Stimulated activated CD4-positive, alpha-beta T cell treated with anti-CD3 and anti-CD28 coated beads, Interleukin-4, amount 100 ng/mL, for 1 hour (primary cell): ENCODE measurements at places on chromosomes 4 and X.

DNA sequence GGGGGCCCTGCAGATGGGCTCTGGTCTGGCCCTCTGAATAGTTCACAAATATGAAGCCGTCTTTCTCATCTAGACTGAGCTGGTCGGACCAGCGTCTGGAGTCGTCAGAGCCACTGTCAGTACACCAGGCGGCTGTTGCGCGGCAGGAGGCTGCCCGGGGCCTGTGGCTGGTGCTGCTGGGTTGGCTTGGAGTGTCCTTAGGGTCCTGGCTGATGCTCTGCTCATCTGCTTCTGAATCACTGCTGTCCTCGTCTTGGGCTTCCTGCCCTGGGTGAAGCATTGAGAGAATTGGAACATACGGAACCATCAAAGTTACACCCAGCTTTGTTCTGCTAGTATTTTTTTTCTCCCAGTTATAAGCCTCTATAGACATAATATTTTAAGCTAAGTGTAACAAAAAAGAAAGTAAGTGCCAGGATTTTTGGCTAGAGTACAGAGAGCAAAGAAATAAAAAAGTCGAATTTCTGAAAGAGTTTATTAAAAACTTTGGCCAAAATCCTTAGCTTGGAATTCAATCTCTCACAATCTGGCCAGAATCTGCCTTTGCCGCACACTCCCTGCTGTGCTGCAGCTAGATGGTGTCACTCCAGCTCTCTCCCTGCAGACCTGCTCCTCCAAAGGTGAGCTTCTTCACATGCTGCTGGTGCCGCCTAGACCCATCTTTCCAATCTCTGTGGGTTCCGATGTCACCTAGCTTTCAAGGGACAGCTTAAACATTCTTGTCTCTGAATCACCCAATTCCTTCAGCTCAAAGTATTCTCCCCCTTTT, 96.2 kb downstream of the CDS1 start:
- DNase-seq: no peak

- DNase-seq: no peak
These were observed 137.4 kb upstream of the STIM2 start for GRCh38 chr4:26723216-26723615.

GRCh38 chr4:106704253-106704870, 331.8 kb downstream of the DKK2 start:
- no peak for DNase-seq

DNA sequence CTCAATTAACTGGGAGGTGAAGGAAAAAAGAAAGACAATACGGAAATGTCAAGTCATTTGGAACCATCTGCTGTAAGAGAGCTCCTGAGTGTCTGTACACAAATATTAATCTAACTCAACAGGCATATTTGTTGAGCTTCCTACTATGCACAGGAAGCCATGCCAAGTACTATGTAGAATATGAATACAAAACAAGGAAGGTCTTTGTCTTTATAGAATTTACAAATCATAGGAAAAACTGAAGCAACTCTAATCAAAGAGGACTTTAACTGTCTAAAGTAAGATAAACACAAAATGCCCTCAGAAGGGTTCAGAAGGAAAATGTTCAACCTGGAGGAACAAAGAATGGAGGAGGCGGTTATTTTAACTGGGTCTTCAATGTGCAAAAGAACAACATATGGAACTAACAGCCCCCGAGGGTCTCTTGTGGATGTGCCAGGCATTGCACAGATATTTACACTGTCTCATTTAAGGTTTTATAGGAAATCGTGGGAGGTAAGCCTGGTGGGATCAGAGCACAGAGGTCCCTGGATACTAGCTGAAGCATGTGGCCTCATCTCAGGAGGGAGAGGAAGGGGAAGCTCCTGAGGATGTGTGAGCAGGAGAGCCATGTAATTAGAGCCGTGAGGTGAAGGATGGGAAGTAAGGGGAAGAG, 5.8 kb downstream of the FAM114A1 start:
- DNase-seq: no peak

DNA sequence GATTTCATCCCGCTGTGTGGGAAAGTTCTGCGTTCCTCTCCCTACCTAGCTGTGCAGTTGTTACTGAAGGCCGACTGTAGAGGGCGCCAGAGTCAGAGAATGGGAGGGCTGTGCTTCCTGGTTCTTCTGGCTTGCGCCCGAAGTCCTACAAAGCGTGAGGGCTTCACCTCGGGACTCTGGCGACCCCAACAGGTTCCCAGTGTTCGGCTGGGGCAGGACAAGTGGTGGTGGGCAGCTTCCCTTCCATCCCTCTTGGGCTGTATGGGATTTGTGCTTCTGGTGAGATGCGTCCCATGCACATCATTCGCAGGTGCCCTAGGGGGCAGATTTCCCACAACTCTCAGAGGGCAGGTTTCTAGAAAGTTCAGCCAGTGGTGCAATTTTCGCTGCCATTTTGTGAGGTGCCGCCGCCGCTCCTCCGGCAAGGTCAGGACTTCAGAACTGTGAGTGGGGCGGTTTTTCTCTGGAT, 27.3 kb downstream of the CT45A1 start:
- peak; percentile 56 for DNase-seq

GRCh38 chr4:75327804-75328512, 186.2 kb downstream of the RCHY1 start:
- DNase-seq: no peak

- no peak for DNase-seq
These were observed 60.5 kb upstream of the MCUB start for GRCh38 chr4:109499513-109499912.
